ENCODE measurements at places on chromosomes 1 and 21. TPM values are rescaled to one million over a fixed set of nuclear protein-coding genes. Genes with fewer than 3 reads are reported as not detected.
A peak's percentile ranks its signal among the peaks of the same experiment; 100 is the strongest.

DNA sequence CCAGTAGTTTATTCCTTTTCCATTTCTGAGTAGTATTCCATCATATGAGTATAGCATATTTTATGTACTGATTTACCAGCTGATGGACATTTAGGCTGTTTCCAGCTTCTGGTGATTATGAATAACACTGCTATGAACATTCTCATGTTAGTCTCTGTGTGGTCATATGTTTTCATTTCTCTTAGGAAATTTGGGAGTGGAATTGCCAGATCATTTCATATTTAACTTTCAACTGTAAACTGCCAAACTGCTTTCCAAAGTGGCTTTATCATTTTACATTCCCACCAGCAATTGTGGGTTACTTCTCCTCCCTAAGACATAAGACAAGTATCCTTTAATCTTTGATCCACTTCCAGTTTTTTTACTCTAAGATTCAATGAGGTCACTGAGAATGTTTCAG lies 85.7 kb upstream of the RALGPS2 start:
- no peak for DNase-seq

DNA sequence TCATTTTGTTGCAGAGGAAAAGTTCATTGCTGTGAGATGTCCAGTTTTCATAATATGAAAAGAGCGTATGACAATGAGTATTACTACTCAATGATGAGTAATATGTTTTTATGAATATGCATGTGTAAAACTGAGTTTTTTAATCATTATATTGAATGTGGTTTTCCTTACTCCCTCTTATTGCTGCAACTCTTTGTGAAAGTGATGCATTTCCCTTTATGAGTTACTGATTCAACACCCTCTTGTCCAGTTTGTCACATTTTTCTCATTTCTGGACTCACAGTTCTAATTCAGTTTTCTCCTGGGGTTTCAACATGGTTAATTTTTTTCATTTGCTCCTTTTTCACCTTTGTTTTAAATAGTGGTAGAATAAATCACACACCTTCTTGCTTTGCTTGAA lies 35.2 kb upstream of the KCNJ15 start:
- no peak for DNase-seq

- no peak for DNase-seq
These were observed 6.6 kb upstream of the SLC35A3 start for GRCh38 chr1:99963041-99963795.

GRCh38 chr1:18723701-18724411 lies 93.2 kb downstream of the PAX7 start:
- no peak for DNase-seq

DNA sequence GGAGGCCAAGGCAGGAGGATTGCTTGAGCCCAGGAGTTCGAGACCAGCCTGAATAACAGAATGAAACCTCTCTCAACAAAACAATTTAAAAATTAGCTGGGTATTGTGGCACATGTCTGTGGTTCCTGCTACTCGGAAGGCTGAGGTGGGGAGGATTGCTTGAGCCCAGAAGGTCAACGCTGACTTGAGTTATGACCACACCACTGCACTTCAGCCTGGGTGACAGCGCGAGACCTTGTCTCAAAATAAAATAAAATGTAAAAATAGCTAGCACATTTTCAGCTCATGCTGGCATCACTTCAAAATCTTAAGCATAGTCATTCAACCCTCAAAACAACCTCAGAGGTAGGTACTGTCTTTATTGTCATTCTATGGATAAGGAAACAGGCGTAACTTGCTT lies 6.4 kb downstream of the JAK1 start:
- DNase-seq: no peak

GRCh38 chr1:109768335-109768650 lies 4.6 kb upstream of the EPS8L3 start:
- DNase-seq: peak; percentile 58

DNA sequence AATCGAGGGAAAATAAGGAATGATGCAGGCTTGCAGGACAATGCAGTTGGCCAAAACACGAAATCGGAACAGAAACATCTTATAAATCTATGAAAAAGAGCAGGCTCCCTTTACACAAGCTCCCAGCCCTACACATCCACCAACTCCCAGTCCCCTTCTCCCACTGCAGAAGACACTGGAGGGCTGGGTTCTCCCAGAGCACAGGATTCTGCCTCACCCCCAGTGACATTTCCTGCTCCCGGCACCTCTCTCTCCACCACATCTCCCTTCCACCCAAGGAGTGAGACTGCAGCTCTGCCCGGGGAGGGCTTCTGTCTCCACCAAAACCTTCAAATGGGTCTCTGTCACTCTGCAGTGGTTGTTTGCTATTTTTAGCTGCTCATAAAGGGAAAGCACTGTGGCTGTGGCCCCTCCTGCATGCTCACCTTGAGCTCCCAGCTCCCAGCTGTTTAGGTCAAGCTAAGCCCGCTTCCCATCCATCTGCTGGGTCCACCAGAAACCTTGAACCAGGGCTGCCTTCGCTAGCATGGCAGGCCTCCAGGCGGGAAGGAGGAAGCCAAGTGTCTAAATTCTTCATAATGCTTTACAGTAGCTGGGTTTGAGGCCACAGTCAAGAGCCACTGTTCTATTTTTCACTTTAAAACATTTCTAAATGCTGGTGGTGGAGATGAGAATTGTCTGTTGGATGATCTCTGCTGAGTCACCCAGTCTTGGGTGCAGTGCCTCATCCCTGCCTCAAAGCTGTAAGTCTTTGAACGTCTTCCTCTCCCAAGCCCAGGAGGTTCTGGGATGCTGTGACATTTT lies 3.3 kb upstream of the C2CD2 start:
- peak; percentile 78 for DNase-seq

- no peak for DNase-seq
These were observed 20.3 kb upstream of the DEGS1 start for GRCh38 chr1:224162768-224163167.

- no peak for DNase-seq
These were observed 18.1 kb downstream of the CCDC185 start for GRCh38 chr1:223411309-223411708.

DNA sequence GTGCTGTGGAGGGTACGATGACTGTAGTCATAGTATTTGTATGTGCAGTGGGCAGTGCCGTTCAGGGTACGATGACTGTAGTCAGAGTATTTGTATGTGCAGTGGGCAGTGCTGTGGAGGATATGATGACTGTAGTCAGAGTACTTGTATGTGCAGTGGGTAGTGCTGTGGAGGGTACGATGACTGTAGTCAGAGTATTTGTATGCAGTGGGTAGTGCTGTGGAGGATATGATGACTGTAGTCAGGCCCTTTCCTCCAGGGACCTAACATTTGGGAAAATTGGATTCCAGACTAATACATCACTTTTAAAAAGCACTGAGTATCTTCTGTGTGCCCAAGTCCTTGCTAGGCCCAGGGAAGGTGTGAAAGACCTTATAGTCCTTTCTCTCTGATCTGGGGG lies 2.9 kb downstream of the ZNF672 start:
- no peak for DNase-seq

Gene SMYD3
- 25.7 TPM for total RNA-seq

Gene FAM163A
- total RNA-seq: not detected

Gene C8B
- not detected for total RNA-seq

Gene HMCN1
- 8.1 TPM for total RNA-seq

Gene LCE2A
- 243 TPM for total RNA-seq

Gene COL6A1
- 164 TPM for total RNA-seq

Gene SERPINC1
- not detected for total RNA-seq

Data from lower leg skin (tissue), 4 donors.